ENCODE measurements at places on chromosomes 3 and 15.

DNA sequence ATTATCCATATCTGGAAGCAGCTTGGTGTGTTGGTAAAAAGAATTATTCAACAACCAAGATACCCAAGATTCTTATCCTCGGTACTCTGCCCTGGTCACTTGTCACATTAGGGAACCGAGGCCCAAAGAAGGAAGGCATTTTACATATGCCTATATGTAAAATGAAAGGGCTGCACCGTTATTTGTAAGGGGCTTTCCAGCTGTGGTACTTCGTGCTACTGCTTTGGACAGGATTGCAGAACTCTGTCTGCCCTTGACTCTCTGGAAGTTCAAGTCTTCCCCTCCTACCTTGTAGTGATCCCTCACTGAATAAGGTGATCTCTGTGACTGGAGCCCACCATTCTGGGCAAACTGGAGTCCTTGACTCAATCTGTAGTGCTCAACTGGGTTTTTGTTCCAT is 198.9 kb upstream of the TOPAZ1 start:
- no peak for DNase-seq

DNA sequence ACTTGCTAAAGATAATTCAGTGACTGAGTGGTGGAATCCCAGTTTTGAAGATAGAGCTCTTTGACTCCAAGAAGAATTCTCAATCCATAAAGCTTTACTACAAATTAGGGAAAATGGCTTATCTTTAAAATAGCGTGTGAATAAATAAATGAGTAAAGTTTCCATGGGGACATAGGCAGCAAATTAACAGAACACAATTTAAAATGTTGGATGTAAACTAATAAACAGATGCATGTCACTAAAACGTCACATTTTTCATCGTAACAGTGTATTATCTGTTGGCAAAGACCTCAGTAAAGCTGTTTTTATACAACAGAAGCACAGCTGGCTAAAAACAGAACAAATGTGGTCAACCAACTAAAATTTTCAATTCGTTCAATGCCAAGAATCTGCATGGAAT is 913.9 kb upstream of the CFAP20DC start:
- no peak for DNase-seq

DNA sequence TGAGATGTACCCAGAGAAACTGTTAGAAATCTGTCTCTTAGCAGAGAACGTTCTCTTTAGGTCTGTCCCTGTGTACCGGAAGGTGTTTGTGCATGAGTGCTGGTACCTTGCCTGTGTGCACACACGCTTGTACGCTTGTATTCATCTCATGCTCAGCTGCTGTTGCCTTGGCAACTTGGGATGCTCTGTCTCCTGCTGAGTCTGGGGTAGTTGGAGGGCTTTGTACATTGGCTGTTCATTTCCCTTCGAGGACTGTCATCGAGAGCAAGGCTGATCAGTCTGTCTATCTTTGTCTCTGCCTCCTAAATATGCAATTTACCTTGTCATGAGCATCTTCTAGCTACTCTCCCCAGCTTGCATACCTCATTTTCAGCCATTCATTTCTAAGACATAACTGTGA is 147.2 kb downstream of the SLCO3A1 start:
- DNase-seq, result peak; percentile 35

DNA sequence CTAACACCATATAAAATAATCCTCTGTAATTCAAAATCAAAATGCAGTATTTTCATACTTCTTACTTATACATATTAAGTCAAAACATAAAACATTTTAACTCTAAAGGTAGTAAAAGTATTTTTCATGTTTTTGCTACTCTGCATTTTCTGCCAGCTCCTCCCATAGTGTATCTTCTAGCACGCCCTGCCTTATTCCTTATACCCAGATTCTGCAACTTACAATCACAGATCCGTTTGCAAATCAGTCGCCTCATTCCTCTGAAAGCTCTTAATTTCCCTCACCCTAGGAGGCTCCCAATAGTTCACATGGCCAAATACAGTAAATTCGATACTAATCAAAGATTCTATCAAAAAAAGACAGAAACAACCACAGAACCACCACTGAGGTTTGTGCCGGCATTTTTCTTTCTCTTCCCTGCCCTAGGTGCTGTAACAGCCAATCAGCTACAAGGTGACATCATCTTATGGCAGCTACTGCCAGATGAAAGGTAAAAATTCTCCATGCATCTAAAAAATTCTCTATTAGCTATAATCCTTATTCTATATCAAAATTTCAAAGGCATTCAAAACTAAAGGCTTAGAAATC is 72.9 kb downstream of the CLASP2 start:
- peak; percentile 63 for DNase-seq

GRCh38 chr3:16482770-16483531 is 30.5 kb downstream of the RFTN1 start:
- peak; percentile 98 for DNase-seq

GRCh38 chr15:82066455-82066854 is 20.6 kb upstream of the MEX3B start:
- DNase-seq, result no peak

All from DMS79 treated with DMSO at 0.1 percent for 48 hours (cell line).